ENCODE measurements at places on chromosomes 4 and X. TPM values are rescaled to one million over a fixed set of nuclear protein-coding genes. Genes with fewer than 3 reads are reported as not detected.

DNA sequence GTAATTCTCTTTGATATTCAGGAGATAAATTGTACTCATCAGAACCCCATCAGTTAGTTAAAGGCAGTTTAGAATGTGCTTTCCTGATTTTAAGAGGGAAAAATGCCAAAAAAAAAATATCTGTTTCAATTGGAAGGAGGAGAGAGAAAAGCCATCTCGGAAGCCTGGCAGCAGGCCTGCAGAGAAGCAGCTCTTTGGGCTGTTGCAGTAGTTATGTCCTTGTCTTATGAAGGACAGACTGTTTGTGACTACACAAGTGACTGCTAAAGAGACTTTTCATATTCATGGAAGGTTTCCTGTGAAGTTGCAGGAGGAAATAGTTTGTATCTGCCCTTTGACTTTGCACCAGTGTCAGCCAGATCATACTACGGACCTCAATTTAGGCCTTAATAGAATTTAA lies 88.8 kb downstream of the DCLK2 start:
- DNase-seq: no peak

- no peak for DNase-seq
Observed at GRCh38 chrX:21806691-21807090, 32.7 kb upstream of the MBTPS2 start.

- no peak for DNase-seq
Observed at GRCh38 chr4:80202190-80202711, 4.9 kb downstream of the PRDM8 start.

DNA sequence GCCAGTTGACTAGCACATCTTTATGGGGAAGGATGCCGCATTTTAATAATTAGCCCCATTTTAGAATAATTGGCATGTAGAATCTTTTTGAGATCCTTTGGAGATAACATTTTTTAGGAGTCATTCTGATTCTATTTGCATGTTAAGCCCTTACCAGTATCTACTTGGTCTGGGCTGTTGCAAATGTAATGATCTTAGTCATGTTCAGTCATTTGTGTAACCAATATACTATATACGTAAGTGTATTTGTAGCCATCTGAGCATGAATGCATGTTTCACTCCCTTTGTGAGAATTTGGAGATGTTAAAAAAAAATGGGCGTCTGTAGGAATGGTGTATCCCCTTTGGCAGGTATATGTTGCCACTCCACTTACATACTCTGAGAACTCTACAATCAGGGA lies 119.1 kb downstream of the TEX13A start:
- no peak for DNase-seq

Gene ART3
- 1.1 TPM for polyA plus RNA-seq

Gene CHRDL1
- polyA plus RNA-seq: not detected

All from K562 (cell line).